ENCODE measurements at places on chromosomes 6 and 20.

GRCh38 chr6:132712366-132712765 is 1.5 kb downstream of the VNN1 start:
- DNase-seq, result no peak

DNA sequence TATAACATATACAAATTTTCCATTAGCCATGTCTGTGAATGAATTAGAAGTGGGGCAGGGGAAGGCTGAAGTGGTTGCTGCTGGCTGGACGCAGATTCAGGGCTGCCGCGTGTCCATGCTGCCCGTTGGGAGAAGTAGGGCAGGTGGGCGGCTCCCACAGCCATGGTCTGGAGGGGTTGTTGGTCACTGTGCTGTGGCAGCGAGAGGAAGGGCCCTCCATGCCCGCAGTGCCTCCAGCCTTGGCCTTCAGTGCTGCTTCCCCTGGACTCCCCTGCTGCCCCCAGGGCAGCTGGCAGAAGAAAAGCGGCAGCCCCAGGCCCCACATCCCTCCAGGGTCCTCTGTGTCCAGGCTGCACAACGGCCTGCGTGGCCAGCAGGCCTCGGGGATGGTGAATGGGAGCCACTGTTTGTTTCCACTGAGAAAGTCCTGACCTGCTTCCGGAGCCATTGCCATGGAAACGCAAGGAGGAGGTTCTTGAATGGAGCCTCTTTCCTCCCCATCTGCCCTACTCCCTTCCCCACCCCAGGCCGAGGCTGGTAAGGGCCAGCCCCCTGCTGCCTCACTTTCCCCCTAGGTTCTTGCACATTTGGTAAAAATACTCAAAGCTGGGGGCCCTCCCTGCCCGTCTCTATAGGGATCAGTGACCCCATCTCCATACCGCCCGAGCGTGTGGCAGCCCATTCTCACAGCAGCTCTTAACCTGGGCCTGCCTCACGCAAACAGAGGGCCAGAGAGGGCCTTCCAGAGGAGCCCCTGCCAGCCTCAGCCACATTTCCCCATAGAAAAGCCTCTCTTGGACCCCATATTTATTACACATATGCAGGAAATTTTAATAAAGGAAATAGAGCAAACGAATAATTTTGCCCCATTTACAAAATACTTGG is 113.3 kb downstream of the SASH1 start:
- DNase-seq, result no peak

GRCh38 chr6:151111670-151112069 is 128.1 kb upstream of the AKAP12 start:
- no peak for DNase-seq

- no peak for DNase-seq
Measured at GRCh38 chr20:8144282-8145245, 12.5 kb downstream of the PLCB1 start.

GRCh38 chr20:3235666-3236324 is 3.2 kb downstream of the SLC4A11 start:
- DNase-seq, result peak; percentile 95

GRCh38 chr20:61441537-61441936 is 189.5 kb downstream of the CDH4 start:
- no peak for DNase-seq

- DNase-seq, result no peak
Measured at GRCh38 chr20:62430311-62430853, 3.0 kb upstream of the RBBP8NL start.

- no peak for DNase-seq
Measured at GRCh38 chr6:160327981-160328380, 20.2 kb upstream of the SLC22A3 start.

DNA sequence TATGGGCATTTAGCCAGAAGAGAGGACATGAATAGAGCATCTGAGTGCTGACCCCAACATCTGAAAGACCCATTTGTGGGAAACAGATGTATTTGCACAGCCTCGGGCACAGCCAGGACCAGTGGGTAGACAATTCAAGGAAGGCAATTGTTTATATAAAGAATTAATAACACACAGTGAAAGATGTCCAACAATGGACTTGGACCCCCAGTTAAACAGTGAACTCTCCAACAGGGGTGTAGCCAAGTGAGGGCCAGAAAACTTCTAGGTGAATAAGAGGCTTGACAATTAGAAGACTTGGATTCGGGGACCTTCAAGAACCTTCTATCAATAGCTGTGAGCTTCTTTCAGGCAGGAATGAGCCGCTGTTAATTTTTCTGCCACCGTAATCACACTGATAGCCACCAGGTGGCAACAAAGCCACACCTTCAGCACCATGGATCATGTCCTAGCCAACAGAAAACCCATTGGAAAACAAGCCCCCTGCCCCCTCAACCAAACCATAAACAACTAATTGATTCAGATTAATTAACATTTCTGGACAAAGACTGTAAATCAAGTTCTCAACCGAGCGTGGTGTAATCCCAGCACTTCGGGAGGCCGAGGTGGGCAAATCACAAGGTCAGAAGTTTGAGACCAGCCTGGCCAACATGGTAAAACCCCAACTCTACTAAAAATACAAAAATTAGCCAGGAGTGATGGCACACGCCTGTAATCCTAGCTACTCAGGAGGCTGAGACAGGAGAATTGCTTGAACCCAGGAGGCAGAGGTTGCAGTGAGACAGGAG is 8.8 kb upstream of the SRSF6 start:
- peak; percentile 55 for DNase-seq

DNA sequence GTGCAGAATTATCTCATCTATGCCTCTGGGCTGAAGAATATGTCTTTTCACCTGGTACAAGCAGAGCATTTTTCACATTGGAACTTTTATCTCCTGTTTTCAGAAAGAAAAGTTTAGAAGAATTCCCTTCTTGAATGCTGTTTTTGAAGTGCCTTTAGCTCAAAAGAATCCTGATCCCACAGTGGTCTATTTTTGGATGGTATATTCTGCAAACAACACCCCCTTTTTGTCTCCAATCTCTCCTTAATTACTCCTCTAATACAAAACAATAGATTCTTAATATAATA is 57.7 kb upstream of the HFE start:
- DNase-seq, result no peak

- no peak for DNase-seq
Measured at GRCh38 chr6:51928320-51928719, 159.1 kb downstream of the PKHD1 start.

- DNase-seq, result no peak
Measured at GRCh38 chr6:25754535-25754934, at the start of gene SLC17A4. Gene SLC17A4 (plus strand): TSS chr6:25754742. CDS start chr6:25761963, 7,221 bp downstream.

DNA sequence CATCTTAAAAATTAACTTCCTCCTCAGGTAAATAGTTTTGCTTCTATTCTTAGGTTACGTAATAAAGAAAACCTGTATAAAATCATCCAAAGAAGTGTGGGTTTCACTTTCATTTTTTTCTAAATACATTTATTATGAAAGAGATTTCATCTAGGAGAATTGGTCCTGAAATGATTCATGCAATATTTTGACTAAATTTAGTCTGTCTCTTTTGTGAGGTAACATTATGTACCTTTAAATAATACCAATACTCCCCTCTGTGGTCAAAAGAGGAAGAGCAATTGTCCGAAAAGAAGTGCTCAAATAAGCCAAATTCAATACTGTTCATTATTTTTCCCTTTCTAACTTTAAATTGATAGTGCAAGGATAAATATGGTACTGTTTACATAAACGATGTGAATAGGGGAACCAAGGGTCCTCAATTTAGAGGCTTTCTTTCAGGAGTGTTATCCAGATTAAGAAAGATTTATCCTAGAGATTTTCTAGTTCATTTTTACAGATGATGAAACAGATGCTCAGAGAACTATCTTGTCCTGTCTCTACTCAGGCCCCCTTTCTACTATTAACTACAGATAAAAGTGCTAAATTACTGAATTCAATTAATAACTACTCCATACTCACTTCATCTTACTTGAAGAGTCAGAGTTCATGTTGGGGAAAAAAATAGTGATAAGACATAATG is 26.2 kb downstream of the CYP39A1 start:
- no peak for DNase-seq

- DNase-seq, result no peak
Measured at GRCh38 chr20:22597303-22597702, 12.9 kb upstream of the FOXA2 start.
